ENCODE measurements at places on chromosomes 16 and 17.

- DNase-seq, result no peak
These were observed 55.6 kb downstream of the IKZF3 start for GRCh38 chr17:39808409-39808997.

DNA sequence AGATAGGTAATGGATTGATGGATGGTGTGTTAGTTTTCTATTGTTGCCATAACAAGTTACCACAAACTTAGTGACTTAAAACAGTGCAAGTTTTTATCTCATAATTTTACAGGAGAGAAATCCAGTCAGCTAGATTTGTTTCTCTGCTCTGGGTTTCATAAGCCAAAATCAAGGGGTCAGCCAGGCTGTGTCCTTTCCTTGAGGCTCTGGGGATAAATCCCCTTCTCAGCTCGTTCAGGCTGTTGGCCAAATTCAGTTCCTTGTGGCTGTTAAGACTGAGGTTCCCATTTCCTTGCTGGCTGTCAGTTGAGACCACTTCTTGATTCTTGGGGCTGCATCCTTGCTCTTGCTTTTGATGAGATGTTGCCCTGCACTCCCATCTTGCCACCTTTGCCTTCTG lies 204.9 kb upstream of the CDH13 start:
- DNase-seq, result no peak

DNA sequence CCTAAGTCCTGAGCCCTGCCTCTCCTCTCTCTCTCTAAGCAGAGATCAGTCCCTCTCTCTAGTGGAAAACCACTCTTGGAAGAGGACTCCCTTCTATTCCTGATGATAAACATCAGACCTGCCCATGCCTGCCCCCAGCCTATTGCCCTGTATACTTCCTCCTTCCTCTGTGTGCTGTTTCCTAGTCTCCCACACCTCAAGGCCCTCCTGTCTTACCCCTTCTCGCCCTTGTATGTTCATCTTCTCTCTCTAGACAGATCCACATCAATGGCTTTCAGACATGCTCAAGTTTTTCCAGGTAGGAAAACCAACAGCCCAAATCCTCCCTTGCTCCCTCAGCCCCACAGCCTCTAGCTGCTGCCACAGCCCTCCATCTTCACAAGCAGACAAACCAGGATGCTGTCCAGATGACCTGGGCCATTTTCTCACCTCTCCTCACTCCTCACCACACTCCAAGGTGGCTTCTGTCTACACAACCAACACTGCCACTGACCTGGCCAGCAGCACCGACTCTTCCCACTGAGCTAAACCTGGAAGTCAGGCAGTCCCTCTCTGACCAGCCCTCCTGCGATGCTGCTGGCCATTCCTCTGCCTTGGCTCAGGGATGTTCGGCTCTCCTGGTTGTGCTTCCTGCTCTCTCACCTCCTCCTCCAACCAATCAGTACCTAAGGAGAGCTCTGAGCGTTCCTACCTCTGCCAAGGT lies 36.3 kb downstream of the MARF1 start:
- DNase-seq, result no peak

- DNase-seq, result no peak
These were observed 12.8 kb downstream of the SLC6A2 start for GRCh38 chr16:55668340-55669281.

Measured in activated CD4-positive, alpha-beta memory T cell treated with anti-CD3 and anti-CD28 coated beads for 36 hours (primary cell).